ENCODE measurements at places on chromosomes 3 and 15. TPM values are rescaled to one million over a fixed set of nuclear protein-coding genes. Genes with fewer than 3 reads are reported as not detected.

The EMC7 gene
- total RNA-seq: 39.0 TPM

DNA sequence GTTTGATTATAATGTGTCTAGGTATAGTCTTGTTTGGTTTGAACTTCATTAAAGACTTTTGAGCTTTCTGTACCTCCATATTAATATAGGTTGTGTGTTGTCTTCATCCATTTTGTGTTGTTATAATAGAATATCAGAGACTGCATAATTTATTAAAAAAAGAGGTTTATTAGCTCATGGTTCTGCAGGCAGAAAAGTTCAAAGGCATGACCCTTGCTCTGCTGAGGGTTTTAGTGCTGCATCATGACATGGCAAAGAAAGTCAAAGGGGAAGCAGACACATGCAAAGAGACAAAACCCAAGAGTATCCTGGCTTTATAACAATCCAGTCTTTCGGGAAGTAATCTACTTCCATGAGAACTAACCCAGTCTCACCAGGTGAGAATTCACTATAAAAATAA lies 358.2 kb downstream of the EDEM1 start:
- DNase-seq: no peak

GRCh38 chr3:54197509-54197908 lies 75.2 kb downstream of the CACNA2D3 start:
- DNase-seq: no peak

- DNase-seq: no peak
These were observed 80.4 kb upstream of the IGF1R start for GRCh38 chr15:98567951-98568350.

- no peak for DNase-seq
These were observed 7.3 kb downstream of the RPSA start for GRCh38 chr3:39413691-39414420.

- DNase-seq: no peak
These were observed 31.5 kb upstream of the FBLN2 start for GRCh38 chr3:13517253-13517977.

DNA sequence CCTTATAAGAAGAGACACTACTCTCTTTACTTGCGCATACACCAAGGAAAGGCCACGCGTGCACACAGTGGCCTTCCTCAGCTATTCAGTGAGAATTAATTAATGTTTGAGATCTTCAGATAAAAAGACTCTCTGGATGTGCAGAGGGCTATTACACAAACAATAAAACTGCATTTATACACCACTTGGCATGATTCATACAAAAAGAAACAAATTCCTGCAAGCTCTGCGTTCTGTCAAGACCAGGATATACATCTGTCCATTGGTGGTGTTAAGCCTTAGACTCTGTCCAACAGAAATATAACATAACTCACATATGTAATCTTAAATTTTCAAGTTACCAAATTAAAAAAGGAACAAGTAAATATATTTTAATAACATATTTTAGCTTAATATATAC lies 55.2 kb upstream of the TSC22D2 start:
- DNase-seq: no peak

The CHRM5 gene
- total RNA-seq: not detected

The LMAN1L gene
- total RNA-seq: not detected

GRCh38 chr15:58227706-58228543 lies 89.7 kb downstream of the AQP9 start:
- DNase-seq: peak; percentile 36

DNA sequence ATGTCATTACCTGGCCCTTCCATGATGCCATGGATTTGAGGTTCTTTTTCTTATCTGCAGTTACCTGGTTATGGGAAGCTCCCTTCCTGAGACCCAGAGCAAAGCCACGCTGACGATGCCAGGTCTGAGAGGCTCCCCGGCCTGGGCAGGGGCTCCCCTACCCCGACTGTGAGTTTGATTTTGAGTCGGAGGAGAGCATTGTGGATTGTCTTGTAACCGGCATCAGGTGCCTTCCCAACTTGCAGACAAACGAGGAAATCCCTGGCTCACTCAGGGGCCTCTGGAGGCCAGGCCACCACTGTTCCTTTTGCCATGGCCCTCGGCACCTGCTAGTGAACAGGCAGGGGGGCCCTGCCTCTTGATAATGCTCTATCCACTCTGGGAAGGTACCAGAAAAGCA lies 151.4 kb downstream of the ATP10A start:
- DNase-seq: no peak

GRCh38 chr15:85624291-85624801 lies 170.4 kb downstream of the KLHL25 start:
- no peak for DNase-seq

The GP9 gene
- not detected for total RNA-seq

The PPM1L gene
- total RNA-seq: 17.3 TPM

DNA sequence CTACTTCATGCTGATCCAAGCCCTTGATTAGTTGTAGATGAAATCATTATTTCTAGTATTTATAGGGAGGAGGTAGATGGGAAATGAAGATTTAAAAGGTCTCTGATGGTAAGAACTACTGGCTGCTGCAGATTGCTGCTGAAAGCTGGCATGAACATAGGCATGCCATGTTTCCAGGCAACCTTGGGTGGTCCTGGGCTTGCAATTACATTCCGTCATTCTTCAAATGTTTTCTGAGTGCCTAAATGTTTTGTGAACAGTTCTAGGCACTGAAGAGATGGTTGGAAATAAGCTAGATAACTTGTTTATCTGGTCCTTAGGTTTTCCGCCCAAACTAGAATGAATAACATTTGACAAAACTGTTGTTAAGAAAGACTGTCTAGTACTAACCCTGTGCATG lies 95.8 kb downstream of the KCNAB1 start:
- DNase-seq: no peak

DNA sequence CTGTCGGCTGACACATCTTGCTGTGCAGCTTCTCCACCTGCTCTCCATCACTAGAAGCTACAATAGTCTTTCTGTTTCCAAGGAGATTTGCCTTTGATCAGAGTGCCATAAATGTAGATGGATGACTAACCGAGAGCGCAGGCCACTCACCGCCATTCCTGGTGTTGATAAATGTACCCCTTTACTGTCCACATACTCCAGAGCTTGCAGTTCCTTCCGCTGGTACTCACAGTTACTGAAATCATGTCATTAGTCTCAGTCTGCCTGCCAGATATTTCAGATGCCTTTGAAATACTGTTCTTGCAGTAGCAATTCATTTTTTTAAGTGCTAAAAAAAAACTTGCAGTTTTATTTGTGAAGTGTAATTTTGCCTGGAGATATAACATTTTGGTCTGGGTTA lies 72.3 kb downstream of the BLM start:
- DNase-seq: no peak

The INAFM2 gene
- 35.1 TPM for total RNA-seq

The SPINK8 gene
- total RNA-seq: not detected

GRCh38 chr3:30753766-30754165 lies 140.7 kb downstream of the GADL1 start:
- no peak for DNase-seq

The PLEKHO2 gene
- 20.1 TPM for total RNA-seq

The DPH3 gene
- total RNA-seq: 40.1 TPM

GRCh38 chr15:29759596-29759995 lies 62.7 kb downstream of the TJP1 start:
- no peak for DNase-seq
